Activated naive CD4-positive, alpha-beta T cell treated with anti-CD3 and anti-CD28 coated beads for 36 hours (primary cell): ENCODE measurements at places on chromosomes 16 and 17.

GRCh38 chr17:29469276-29469675 lies 79.1 kb downstream of the TAOK1 start:
- DNase-seq = no peak

- DNase-seq = no peak
Measured at GRCh38 chr17:32792207-32792606, 84.7 kb downstream of the MYO1D start.

GRCh38 chr17:49482144-49482817 lies 12.8 kb upstream of the NGFR start:
- DNase-seq = no peak

DNA sequence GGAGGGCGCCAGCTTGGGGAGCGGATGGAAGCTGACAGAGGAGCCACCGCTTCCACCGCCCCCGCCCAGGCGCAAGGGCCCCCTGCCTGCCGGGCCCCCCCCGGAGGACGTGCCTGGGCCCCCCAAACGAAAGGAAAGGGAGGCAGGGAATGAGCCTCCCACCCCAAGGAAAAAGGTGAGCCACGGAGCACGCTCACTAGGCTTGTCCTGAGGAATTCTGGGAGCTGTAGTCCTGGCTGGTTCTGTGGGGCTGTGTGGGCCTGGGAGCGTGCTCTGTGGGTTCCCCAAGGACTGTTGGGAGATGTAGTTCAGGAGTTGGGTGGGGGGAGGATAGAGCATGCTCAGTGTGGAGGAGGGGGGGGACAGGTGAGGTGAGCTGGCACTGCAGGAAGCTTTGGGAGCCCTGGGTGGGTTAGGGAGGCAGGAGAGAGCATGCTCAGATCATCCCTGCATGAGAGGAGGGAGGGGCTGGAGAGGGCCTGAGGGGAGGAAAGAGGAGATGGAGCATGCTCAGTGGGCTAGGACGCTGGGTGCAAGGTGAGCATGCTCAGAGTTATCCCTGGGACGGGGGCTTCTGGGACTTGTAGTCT lies 4.5 kb downstream of the FBXL19 start:
- peak; percentile 57 for DNase-seq

GRCh38 chr16:87160234-87160636 lies 157.0 kb downstream of the C16orf95 start:
- DNase-seq = no peak

DNA sequence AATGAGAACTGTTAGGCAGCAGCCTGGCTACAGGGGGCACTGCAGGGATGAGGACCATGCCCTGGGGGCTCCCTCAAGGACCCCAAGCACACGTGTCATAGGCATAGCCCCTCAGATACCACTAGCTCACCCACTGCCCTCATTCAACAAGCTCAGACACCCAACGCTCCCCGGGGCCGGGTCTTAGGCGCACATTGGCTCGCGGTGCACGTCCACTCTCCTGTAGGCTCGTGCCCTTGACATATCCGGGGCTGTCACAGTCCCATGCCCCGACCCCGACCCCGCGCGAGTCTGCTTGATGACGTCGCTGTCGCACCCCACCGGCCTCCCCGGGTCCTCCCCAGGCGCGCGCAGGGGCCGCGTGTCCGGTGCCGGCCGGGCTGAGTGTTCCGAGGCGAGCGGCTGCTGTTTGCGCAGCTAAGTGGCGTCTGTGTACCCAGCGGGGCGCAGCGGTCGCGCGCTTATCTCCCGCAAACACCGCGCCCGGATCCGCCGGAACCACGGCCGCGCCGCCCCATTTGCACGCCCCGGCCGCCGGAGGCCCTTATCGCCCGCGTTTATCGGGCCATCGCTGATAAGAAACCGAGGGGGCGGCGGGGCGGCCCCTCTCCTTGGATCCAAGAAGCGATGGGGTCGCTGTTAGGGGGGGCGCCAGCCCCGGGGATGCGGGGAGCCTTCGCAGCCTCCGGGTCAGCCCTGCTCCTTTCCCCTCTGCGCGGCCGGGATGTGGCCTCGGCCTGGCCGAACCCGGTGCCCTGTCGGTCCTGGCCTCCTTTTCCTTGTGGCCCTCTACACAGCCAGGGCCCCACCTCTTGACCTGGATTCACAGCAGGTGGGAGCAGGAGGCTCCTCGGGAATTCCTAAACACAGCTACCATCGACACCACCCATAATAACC lies 20.7 kb upstream of the NAGS start:
- DNase-seq = peak; percentile 18

GRCh38 chr17:66450852-66451158 lies 148.4 kb downstream of the PRKCA start:
- no peak for DNase-seq

DNA sequence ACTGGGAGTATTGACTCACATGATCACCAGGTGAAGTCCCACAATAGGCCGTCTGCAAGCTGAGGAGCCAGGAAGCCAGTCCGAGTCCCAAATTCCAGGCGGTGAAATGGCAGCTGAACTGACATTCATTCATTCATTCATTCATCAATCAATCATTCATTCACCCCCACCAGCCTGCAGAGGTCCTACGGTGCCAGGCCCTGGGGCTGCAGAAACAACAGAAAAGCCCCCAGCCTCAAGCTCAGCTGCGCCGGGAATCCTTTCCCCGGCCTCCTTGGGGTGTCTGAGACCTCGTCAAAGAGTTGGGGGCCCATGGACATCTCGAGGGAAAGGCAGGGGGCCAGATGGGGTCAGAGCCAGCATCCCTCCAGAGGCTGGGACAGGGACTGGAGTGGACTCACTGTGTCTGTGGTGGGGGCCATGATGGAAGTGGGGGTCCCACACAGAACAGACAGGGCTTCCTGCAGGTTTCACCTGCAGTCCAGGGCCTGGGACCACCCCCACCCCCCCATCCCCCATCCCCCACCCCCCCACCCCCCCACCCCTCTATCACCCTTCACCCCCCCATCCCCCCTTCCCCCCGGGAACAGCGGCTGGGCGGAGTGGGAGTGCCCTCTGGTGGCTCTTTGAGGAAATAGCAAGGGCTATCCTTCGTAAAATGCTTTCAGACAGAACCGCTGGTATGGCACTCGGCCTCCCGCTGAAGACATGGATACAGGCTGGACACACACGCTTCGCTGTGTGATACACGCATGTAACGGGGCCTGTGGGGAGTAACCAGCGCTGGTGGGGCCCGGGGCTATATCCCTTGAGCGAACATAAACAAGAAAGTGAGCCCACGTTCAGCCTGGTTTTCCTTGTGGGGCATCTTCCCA lies 8.5 kb upstream of the ZC3H18 start:
- peak; percentile 56 for DNase-seq

GRCh38 chr17:66443166-66443565 lies 140.8 kb downstream of the PRKCA start:
- DNase-seq = no peak

DNA sequence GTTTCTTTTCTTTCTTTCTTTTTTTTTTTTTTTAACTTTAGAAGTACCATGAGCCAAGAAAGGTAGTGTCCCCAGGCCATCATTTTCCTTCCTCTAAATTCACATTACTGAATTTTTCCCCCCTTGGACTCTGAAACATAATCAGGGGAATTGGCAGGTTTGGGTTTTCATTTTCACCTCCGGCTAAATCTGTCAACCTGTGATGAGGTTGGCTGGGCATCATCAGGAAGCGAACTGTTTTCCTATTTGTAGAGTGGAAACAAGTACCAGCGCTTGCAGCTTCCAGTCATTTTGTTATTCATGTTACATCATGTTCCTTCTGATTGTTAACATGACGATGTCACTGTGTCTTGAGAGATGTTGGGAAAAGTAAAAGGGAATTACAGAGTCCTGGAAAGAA lies 641.9 kb upstream of the RBFOX1 start:
- no peak for DNase-seq

GRCh38 chr16:56428091-56428490 lies 2.7 kb upstream of the AMFR start:
- no peak for DNase-seq

GRCh38 chr16:11334831-11335404 lies 10.3 kb upstream of the RMI2 start:
- DNase-seq = no peak

GRCh38 chr16:88373211-88373610 lies 9.5 kb upstream of the ZNF469 start:
- DNase-seq = no peak

DNA sequence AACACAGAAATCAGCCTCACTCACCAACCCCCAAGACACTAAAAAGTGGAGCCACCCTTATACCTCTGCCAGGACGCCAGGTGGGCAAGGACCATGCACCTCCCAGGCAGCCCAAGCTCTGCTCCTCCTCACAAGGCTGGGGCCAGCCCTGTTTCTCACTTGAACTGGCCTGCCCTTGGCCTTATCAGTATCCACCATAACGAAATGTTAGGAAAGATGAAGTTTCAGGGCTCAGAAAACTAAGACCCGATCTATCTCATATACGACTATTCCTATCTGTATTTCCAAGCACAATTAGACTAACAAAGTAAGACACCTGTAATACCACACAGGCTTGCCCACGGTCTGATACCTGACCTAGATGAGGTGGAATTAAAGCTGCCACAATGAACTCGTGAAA lies 6.9 kb downstream of the FBXO31 start:
- no peak for DNase-seq

DNA sequence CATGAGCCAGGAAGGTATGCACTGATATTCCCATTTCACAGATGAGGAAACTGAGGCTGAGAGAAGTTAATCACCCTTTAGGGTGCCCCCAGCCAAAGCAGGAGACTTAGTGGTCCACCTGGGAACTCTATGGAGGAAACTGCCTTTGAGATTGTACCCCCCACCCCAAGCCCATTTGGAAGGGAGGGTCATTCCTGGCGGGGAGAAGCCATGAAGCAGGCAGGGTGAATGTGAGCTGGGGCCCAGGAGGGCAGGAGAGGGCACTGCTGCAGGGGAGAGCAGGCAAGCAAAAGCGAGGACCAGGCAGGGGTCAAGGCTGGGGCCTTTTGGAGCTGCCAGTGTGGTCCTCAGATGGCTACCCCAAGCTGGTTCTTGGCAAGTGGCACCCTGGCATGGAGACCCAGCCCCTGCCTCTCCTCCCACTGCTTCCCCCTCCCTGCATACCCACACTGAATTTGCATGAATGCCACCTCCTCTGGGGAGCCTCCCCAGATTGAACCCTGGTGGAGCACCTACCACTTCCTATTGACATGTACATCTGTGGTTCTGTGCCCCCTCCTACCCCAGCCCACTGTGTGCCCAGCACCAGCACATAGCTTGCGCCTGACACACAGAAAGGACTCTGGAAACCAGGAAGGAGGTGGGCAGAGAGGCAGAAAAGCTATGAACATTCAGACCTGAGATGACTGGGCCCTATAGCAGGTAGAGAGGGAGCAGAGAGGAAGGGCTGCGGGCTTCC lies 965 bp upstream of the TMC6 start:
- peak; percentile 72 for DNase-seq

DNA sequence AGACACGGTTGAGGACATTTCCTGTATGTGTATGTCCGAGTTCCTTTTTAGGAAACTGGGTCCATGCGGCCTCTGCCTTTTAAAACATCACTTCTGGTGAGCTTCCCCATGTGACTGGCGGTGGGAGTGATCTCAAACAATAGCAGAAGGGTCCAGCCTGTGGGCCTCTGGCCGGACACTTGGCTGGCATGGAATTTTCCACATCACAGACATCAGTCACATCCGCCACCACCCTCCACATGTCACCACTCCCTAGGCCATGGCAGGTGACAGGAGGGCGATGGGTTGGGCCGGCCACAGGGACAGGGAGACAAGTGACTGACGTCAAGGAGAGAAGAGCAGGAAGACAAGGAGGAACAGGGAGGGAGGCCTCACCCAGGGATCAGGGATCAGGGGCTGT lies 83.7 kb downstream of the DNAH17 start:
- no peak for DNase-seq

DNA sequence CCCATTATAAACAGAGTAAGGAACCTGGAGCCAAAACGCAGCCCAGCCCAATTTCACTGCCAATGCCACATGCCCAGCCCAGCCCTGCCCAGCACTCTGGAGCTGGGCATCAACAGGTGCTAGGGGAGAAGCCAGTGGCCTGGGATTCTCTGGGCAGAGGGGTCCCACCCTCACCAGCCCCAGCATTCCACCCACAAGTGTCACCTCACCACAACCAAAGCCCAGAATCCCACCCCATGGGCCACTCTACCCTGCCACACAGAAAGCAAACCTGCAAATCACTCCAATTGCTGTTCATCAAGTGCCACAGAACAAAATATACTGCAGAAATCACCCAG lies 102.5 kb upstream of the CDH5 start:
- no peak for DNase-seq

DNA sequence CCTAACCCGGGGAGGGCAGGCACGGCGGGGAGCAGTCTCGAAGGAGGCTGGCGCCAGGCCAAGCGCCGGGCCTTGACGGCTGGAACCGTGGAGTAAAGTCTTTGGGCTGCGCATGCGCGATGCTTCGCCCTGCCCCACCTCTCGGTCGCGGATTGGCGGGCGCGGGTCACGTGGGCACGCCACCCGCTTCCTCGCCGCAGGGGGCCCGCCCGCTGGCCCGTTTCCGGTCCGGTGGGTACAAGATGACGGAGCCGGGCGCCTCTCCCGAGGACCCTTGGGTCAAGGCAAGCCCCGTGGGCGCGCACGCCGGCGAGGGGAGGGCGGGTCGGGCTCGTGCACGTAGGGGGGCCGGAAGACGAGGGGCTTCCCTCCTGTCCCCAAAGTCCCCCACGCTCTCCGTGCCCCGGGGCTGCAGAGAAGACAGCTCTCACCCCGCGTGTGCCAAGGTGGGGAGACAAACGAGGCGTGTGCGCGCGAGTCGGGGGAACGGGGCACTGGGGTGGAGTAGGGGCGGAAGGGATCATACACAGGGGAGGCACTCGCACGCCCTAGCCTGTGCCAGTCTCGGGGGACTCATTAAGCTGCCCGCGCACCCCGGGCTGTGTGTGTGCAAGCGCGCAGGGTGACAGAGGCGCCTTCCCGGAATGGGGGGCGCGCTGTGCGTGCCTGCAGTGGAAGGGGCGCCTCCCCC lies at the start of gene MLX:
MLX (plus strand) TSS at position 218 of the 691 bp plus-strand sequence; CDS start at position 243, 25 bp downstream.
- DNase-seq = peak; percentile 90

DNA sequence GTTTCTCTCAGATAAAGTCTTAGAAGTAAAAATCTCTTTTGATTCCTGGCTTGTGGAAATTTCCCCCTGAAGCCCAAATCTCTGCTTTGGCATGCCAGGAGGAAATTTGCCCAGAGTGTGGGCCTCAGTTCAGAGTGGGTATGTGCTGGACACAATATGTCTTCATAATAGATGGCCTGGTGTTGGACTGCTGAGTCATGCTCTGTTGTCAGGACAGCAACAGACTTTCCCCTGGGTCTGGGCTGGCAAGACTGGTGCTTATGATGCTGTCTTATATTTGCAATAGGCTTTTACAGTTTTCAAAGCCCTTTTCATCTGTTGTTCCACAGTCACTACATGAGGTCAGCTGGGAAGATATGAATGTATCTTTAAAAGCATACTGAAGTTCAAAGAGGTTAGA lies 57.0 kb downstream of the SHISA9 start:
- no peak for DNase-seq
